H1 (cell line): ENCODE measurements at places on chromosomes 3 and 15.

DNA sequence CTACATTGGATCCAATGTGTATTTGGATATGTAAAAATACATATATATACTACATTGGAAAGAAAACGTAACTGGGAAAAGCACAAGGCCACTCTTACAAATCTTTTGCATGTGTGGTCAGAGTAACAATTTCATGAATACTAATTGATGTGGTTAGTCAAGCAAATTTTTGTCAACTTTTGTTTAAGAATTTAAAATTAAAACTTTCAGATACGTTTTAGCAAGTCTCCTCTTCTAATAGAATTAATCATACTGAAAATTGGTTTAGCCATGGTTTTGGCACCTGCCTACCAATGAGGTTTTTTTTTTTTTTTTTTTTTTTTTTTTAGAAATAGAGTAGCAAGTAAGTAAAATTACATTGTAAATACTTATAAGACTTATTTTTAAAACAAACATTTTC lies 153.0 kb upstream of the CGNL1 start:
- no peak for DNase-seq

GRCh38 chr3:46674031-46674845 lies 19.2 kb downstream of the ALS2CL start:
- no peak for DNase-seq

DNA sequence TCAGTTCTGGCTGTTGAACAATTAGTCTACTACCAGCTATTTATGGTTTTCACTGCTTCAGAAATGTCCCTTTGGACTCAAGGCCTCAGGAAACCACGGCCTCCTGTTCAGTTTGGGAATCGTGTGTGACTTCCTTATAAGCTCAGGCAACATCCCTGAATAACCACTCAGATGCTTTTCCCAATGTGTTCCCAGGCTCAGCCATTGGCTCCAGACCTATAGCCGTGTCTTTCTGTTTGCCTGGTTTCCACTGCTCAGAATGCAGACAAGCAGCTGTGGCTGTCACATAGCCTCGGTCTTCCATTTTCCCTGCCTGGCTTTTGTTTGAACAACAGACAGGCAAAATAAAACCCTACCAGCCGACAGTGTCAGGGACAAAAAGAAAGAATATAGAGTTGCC lies 63.2 kb upstream of the ATP2B2 start:
- no peak for DNase-seq

- no peak for DNase-seq
These were observed 30.8 kb downstream of the POMGNT2 start for GRCh38 chr3:43074901-43075689.

GRCh38 chr15:100665570-100665969 lies 63.2 kb downstream of the ASB7 start:
- DNase-seq, result no peak

DNA sequence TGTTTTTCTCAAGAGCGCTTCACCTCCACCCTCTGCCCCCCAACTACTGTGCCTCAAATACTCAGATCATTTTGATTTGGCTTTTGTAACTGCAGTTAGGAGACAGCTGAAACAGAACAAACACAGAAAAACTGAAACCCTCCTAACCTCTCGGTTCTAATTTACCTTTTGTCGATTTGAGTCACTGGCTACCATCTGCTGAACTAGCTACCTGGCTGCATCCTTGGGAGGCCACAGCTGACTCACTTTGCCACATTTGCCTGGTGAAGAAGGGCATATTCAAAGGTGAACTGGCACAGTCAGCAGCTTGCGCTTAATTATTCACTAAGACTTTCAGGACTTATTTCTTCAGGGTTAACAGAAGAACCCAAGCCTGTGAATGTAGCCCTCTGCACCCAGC lies 117.7 kb downstream of the FOXB1 start:
- DNase-seq, result no peak

DNA sequence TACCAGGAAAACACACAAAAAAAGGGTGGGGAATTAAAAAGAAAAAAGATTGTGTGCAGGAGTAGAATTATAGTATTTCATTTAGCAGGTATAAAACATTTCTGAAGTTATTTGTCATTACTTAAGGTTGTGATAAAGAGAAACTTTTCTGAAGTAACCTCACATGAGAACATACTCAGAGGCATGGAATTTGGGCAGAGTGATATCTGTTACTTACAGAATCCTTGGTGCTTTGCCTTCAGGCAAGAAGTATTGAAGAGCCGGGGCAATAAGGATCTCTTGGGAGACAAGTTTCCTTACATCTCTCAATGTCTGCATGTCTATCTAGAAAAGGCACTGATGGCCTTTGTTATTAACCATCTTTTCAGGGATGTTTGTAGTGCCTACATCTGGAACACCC lies 179.7 kb upstream of the ROBO1 start:
- DNase-seq, result no peak

GRCh38 chr3:53671192-53671960 lies 174.8 kb downstream of the CHDH start:
- DNase-seq, result no peak

GRCh38 chr15:22788004-22788403 lies 1.6 kb downstream of the NIPA1 start:
- no peak for DNase-seq

DNA sequence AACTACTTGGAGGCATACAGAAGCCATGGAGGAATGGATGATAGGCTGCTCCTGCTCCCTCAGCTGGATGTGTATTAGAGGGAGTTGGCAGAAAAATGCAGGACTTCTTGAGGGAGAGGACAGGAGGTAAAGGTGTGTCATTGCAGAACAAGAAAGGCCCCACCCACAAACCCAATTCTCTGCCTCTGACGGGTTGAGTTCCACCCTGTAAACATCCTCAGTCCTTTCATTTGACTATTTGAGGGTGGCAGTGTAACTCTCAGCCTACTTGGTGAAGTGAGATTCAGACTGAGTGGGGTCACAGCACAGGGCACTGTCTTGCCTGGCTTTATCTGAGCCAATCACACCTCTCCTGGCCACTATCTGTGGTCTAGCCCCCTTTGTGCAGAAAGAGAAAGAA lies at the start of gene TPRG1:
Gene TPRG1 (plus strand): TSS at position 265 of the 400 bp plus-strand sequence. CDS start 35,414 bp downstream, outside the sequence.
- no peak for DNase-seq

- no peak for DNase-seq
These were observed 827.4 kb downstream of the IGSF11 start for GRCh38 chr3:118207271-118207670.

DNA sequence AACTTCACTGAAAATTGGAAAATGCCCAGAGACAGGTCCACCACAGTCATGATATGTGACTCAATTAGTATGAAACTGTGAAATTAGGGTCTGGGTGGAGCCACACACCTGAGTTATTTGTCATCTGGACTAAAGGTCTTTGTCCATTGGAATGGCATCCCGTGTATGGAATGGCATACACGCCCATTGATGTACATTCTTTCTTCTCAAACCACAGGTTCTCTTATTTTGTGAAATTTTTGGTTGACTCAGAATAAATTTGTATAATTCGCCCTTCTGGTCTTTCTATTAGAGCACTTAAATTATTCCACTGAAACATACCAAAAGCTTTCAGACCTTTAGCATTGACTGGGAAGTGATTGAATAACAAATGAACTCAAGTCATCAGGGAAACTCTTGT lies 66.8 kb upstream of the UBE2E1 start:
- no peak for DNase-seq

DNA sequence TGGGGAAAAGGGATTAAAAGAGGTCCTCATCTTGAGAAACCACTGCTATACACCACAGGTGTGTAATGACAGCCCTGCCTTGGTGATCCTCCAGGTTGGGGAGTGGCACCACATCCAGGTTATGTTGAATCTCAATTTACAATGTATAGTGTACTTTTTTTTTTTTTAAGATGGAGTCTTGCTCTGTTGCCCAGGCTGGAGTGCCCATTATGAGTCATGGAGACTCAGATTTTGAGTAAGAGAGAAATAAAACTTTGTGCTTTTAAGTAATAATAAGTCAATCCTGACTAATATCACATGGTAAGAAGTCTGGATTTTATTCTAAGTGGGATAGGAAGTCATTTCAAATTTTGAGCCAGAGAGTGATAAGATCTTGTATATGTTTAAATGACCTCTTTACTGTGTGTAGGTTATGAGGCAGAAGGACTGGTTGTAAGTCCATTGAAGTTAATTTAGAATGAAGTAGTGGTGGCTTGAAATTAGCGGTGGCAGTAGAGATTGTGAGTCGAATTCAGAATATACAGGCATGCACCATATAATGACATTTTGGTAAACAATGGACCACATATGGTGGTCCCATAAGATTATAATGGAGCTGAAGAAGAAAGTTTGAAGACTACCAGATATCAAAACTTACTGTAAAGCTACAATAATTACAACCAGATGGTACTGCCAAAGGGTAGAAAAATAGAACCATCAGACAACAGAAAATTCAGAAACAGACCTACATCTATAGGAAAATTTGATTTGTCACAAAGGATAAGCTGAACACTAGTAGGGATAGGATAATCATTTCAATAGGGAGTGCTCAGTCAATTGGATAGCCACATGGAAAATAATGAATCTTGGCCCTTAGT lies 20.7 kb downstream of the POPDC2 start:
- DNase-seq, result no peak

DNA sequence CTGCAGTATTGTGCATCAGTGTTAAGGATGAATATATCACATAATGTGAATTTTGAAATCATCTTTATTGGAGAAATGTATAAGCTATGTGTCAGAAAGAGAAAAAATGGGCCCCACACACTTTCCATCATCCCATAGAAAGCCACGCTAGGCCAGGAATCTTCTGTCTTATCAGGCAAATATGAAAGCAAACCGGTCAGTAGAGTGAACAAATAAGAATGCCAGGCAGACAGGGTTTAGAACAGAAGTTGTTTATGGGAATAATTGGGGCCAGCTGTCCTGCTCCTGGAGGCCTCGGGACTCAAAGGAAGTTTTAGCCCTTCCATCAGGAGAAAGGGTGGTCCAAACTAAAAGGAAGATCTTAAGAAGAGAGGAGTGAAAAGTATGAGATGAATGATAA lies 39.5 kb downstream of the ZNF280D start:
- DNase-seq, result no peak

DNA sequence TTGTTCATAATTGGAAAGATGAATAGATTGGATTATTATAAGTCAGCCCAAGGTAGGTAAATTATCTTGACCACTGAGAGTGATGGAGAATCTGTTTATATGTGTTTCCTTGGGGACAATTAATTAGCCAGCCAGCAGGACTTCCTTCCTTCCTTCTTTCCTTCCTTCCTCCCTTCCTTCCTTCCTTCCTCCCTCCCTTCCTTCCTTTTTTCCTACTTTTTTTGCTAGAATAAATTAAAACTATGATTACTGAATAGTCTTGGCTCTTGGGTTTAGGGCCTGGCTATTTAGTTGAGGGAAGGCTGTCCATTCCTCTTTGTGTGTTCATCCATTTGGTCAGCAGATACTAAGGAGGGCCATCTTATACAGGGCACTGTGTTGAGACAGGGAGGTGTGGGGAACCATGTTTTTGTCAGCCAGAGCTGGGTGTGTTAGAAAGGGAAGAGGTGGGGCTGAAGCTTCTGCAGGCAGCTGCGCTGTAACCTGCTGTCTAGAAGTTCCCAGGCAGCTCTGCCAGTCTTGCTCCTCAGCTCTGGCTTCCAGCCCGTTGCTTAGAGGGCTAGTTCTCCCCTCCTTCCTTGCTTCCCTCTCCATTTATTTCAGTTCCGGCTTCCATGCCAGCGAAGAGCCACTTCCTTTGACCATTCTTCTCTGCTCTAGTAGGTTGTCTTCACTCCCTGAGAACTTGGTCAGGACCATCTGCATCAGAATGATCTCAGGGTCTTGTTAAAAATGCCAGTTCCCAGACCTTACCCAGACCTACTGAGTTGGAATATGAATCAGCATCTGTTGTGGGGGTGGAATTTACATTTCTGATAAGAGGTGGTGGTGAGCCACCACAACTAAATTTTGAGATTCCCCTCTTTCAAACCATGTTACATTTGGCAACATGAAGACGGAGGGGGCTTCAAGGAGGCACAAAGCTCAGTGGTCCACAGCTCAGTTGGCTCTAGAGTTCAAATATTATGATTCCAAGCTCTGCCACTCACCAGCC lies 113.9 kb downstream of the DGKG start:
- DNase-seq, result no peak

DNA sequence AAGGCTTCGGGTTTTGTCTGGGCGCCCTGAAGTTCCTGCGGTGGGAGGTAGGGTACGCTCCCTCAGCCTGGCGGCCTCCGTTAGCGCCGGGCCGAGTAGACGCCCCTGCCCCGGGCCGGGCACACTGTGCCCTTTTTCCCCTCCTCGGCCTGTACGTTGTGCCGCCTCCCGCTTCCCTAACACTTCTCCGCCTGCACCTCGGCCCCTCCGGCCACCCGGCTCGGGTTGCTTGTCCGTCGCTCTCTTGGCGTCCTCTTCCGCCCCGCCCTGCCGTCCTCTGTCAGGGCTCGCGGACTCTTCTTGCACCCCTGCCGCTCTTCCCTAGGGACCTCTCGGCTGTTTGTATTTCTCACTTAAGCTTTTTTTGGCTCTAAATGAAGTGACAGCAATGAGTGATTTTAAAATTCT lies 384 bp downstream of the KNL1 start:
- DNase-seq, result peak; percentile 17

DNA sequence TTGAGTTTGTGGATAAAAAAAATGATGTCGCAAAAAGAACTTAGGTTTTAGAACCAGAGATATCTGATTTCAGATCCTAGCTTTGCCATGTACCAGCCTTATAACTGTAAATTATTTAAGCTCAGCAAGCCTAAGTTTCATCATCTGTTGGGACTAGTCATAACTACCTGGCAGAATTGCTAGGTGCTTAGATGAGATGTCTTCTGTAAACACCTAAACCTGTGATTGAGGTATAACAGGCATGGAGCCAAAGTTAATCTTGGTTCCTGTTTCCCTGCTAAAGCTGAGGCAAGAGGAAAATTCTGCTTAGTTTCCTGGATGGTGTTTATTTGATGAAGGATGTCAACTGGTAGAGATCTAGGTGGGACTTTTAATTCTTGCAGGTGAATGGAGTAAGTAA lies 331.3 kb upstream of the RBMS3 start:
- DNase-seq, result no peak

- no peak for DNase-seq
These were observed 3.1 kb downstream of the ABHD14B start for GRCh38 chr3:51970606-51971300.

DNA sequence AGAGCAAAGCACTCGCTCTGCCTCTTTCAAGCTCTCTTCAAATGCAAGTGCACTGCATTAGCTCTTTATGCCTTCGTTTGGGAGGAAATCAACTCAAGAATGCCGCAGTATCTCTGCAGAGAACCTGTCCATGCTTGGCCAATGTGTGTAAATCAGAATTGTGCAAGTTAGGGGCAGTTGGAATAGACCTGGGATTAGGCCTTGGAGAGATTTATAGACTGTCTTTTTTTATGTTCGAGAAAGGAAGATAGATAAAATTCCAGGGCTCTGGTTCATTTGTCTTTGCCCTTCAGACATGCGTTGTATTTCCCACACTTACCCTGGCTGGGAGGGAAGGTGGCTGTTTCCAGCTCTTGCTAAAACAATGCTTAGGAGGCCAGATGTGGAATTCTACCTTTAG lies 163.7 kb downstream of the MOBP start:
- DNase-seq, result no peak

DNA sequence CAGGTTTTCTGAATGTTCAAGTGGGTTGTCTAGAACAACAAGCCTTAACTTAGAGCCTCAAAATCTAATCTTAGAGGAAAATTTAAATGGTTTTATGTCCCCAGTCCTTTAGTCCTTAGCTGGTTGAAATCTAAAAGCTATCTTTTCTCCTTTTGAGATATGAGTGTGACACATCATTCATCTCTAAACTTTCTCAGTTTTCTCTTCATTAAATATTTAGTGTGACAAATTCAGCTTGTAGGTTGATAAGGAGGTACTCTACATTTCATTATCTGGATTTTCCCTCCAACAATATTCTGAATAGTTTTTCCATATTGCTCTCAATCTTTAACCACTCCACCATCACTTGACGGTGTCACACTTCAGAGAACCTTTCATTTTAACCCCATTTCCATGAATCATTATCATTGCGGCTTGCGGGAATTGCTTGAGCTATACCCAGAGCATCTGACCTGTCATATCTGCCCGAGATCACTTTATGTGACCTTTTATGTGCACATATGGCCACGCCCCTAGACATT lies 16.1 kb upstream of the ATP8B4 start:
- DNase-seq, result no peak
